Fibroblast of skin of scalp (primary cell): ENCODE measurements at places on chromosomes 6 and 20.

DNA sequence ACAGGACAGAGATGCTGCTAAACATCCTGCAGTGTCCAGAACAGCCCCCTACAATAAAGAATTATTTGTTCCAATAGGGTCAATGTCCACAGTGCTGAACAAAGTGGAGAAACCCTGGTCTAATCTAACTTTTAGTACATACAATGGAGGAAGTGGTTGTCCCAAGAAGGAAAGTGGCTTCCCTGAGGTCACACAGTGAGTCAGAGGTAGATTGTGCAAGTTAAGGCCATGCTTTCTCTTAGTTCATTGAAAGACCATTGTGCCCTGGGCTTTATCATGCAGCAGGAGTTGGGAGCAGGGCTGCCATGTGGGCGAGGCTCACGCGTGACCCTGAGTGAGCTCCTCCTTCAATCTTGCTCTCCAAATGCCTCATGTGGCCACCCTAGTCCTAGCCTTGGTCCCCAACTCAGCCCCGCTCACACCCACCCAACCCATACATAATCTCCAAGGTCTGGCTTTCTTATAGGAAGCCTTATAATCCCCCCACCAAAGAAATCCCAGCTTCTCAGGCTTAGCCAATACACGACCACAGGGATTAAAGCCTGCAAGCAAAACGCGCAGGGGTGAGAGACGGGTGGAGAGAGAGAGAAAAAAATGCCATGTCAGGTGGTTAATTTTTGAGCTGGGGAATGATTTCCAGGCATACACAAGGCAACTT, 19.9 kb downstream of the SLC13A3 start:
- no peak for DNase-seq

DNA sequence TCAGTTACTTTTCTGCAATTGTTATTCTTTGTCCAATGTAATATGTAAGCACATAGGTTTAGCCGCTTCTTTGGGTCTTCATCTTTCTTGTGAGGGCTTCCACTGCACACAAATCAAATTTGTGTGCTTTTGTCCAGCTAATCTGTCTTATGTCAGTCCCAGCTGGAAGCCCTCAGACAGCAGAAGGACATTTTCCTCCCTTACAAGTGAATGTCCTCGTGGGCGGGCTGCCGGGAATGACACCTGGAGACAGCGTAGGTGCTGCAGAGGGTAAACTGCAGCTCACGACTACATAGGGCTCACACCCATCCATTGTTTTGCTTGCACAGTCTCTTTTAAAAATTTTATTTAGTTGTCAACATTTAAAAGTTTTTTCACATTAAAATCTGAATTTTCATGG, 24.6 kb upstream of the PPP1R14C start:
- no peak for DNase-seq

DNA sequence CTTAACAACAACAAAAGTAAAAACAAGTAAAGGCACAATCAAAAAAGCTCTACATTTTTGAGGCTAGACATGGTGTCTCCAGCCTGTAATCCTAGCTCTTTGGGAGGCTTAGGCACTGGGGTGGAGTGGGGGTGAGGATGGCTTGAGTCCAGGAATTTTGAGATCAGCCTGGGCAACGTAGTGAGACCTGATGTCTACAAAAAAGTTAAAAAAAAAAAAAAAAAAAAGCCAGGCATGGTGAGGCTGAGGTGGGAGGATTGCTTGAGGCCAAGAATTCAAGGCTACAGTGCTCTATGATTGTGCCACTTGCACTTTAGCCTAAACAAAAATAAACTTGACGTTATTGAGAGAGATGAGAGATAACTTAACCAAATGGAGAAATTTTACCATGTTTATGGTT, 60.1 kb downstream of the QKI start:
- peak; percentile 12 for DNase-seq

DNA sequence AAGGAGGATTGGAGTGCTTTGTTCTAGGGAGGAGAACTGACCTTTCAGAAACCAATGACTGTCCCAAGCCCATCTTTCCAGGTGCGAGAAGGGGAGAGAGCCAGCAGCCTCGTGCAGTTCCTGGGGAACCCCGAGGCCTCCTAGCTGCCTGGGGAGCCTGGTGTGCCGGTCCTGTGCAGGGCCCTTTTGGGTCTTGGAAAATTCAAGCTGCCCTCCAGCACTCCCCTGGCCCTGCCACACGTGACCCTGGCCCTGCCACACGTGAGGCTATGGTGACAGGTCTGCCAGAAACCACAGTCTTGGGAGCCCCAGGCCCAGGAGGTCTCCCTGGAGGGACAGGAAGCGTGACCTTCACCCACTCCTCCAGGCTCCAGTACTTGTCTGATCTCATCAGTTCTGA, 15.7 kb downstream of the IP6K3 start:
- DNase-seq: no peak

GRCh38 chr6:130107710-130108109, 89.3 kb downstream of the L3MBTL3 start:
- DNase-seq: no peak

DNA sequence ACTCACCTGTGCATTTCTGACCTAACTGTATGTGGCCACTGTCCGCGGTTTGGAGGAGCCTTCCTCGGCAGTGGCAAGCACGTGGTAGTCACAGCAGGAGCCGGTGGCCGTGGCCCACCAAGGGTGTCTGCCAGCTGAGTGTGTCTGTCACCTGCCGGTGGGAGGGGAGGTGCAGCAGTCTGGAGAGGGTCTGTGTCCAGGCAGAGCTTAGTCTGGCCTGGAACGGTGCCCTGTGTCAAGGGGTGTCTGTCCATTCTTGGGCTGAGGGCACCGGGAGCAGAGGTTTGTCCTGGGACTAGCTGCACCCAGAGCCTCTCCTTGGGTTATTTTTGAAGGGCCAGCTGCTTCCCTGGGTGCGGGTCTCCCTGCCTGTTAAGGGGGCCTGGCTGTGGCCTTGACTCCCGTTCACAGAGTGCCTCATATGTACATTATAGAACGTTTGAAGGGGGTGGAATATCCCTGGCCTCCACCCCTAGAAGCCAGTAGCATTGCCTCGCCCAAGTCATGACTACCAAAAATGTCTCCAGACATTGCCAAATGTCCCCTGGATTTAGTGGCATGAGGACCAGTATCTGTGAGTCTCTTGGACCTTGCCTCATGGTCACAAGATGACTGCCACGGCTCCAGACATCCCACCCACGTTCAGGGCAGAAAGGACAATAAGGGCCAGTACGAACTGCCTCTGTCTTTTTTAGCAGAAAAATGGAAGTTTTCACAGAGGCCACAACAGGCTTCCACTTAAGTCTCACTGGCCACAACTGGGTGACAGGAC, 5.2 kb downstream of the RBM38 start:
- no peak for DNase-seq

DNA sequence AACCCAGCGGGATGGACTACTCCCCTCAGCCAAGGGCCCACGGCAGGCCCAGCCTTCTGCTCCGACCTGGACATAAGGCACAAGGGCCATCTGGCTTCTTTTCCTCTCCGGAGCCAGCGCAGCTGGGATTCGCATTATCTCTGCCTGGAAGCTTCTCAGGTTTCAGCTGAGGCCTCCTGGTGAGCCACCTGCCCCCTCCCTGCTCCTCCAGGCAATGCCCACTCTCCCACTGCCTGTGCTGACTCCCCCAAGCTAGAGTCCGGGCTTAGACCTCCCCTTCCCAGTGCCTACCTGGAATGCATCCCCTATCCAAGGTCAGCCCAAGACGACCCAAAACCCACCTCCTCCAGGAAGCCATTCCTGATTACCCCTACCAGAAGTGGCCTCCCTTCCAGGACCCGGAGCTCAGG, 60.7 kb downstream of the EZR start:
- no peak for DNase-seq

- no peak for DNase-seq
Measured at GRCh38 chr6:169651498-169651897, 50.3 kb downstream of the WDR27 start.

GRCh38 chr20:49896204-49896603, 19.1 kb downstream of the SPATA2 start:
- no peak for DNase-seq

GRCh38 chr6:75156186-75156878, 49.5 kb downstream of the COL12A1 start:
- no peak for DNase-seq

GRCh38 chr6:101760843-101761621, 367.5 kb downstream of the GRIK2 start:
- DNase-seq: peak; percentile 87

GRCh38 chr20:57939499-57939898, 229.7 kb upstream of the PMEPA1 start:
- DNase-seq: no peak

GRCh38 chr20:36728986-36729385, 16.9 kb downstream of the NDRG3 start:
- DNase-seq: no peak

DNA sequence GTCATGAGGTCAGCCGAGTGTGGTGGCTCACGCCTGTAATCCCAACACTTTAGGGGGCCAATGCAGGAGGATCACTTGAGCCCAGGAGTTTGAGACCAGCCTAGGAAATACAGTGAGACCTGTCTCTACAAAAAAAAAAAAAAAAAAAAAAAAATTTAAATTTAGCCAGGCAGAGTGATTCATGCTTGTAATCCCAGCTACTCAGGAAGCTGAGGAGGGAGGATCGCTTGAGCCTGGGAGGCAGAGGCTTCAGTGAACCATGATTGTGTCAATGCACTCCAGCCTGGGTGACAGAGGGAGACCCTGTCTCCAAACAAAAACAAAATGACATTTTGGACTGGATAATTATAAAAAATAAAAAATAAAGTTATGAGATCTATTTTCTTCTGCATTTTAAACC, 56.2 kb downstream of the ADGRF1 start:
- DNase-seq: no peak

DNA sequence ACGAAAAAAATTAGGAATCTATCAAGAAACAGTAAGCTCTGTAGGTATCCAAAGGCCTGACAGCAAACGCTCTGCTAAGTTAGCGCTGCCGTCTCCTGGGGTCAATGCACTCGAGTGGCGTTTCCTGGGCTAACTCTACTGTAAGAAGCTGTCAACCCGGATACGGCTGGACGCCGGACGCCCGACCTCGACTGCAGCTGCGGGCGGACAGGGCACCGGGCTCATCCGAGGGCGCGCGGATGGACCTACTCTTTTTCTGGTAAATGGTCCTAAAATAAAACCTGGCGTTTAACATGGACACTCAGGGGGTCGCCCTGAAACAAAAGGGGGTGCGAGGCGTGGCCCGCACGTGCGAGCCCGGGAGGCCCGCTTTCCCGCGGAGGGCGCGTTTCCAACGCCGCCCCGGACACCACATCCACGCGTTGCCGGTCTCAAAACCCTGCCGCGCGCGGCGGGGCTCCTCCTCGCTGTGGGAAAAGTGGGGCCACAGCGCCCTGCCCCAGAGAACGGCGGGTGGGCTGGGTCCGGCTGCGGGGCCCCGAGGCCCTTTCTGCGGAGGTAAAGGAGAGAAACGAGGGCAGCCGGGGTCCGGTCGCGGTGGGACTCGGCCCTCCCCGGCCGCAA, 537 bp downstream of the TCP1 start:
- DNase-seq: peak; percentile 18

GRCh38 chr6:159061805-159062563, 17.2 kb upstream of the TAGAP start:
- DNase-seq: no peak
